ENCODE measurements at places on chromosomes 2 and 18.

GRCh38 chr18:2104620-2105462, 466.5 kb downstream of the METTL4 start:
- DNase-seq: peak; percentile 60

- no peak for DNase-seq
These were observed 142.0 kb downstream of the TMEM18 start for GRCh38 chr2:535222-535621.

DNA sequence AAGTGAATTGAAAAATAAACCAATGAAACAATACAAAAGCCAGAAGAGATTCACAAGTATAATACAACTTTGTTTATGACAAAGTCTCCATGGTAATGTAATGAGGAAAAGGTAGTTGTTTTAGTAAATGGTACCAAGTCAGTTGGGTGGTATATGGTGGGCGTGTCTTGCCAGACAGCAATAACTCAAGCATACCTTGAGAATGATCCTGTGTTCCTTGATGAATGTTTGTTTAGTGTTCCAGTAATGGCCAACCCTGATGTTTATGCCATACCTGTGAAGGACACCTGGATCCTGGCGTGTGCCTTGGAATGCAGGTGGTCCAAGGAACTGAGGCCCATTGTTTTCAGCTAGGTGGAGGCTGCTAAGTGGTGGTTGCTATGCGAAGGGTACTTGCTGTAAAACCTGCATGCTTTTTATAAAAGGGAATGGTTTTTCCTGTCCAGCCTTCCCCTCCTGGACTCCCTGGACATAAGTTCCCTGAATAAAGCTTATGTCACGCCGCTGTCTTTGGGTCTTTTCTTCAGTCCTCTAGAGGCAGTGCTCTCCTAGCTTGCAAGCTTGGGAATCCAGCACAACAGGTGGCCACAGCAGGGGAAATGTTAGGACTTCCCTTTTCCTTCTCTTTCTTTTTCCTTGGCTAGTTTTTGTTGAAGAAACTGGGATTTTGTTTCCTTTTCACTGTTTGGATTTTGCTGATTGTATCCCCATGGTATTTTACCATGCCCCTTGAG, 54.7 kb downstream of the MTA3 start:
- DNase-seq: no peak

- DNase-seq: no peak
These were observed 18.5 kb downstream of the PDCL3 start for GRCh38 chr2:100581277-100581612.

DNA sequence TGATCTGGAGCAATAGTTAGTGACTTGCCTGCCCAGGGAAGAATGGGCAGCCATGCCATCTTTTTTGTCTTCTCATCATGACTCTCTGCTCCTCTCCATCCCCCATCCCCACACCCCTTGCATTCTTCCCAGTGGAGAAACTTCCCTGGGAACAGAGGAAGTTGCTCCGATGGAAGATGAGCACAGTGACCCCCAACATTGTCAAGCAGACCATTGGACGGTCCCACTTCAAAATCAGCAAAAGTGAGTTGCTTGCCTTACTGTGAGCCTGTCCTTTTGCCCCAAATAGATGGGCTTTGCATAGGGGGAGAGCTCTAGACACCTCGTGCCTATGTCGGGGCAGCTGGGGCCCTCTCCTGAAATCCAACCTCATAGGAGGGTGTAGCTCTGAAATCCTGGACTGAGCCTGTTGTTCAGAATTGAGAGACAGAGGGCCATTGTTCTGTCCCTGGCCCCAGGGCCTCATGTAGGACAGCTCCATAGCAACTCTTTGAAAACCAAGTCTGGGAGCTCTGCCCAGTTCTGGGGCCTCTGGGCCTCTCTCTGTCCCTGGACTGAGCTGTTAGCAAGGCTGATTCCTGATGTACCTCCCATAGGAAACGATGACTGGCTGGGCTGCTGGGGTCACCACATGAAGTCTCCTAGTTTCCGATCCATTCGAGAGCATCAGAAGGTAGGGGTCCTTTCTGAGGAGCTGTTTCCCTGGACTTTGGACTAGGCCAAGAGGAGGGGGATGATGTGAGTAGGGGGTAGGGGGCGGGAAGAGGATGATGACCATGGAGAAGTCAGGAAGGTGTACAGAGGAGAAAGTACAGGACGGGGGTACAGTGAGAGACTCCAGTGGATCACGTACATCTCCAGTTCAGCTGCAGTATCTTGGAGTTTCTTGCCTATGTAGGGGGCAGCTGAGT, 35.2 kb downstream of the TTLL4 start:
- peak; percentile 48 for DNase-seq

- no peak for DNase-seq
These were observed 82.0 kb upstream of the NT5C1B start for GRCh38 chr2:18671363-18671762.

DNA sequence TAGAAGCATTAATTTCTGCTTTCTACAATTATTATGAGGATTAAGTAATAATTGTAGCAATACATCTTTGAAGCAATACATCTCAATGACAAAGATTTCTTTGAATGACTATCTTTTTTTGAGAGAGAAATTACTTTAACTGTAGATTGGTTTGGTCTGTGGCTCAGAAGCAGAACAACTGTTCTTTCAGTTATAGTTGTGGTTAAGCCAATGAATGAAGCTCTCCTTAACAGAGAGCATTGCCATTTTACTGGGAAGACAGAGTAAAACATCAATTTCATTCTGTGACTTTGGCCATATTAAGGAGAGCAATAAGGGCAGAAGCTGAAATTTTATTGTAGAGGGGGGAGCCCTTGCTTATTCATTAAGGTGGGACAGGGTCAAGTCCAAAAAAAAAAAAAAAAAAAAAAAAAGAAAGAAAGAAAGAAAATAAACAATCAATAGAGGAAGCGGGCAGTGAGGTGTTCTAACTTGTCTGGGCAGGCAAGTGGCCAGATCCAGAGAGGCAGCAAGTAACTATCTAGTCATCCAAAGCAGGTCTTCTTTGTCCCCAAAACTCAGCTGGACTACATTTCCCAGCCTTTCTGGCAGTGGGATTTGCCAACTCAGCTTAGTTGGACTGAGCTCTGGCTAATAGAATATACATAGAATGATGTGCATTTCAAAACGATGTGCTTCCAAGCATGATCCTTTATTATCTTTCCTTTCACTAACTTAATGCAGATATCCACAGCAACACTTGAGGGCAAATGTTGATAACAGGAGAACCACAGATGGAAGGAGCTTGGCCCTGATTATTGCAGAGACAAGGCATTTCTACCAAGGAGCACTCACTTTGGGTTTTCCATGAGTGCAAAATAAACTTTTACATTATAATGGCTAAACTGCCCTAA, 462.7 kb upstream of the CDH20 start:
- DNase-seq: no peak

DNA sequence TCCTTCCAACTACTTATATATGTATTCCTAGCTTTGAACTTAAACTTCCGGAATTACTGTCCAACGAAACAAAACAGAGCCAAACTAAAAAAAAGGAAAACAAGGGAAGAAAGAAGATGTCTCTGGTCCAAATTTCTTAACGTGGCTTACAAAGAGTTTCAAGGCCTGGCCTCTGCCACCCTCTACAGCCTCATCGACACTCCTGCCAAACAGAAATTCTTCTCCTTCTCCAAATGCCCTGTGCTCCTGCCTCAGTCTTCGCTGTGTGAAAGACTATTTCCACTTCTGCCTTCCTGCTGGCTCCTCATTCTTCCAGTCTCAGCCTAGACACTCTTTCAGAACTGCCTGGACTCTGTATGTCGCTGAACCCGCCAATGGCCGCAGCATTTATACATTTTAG, 249.2 kb downstream of the TXNL1 start:
- peak; percentile 22 for DNase-seq

DNA sequence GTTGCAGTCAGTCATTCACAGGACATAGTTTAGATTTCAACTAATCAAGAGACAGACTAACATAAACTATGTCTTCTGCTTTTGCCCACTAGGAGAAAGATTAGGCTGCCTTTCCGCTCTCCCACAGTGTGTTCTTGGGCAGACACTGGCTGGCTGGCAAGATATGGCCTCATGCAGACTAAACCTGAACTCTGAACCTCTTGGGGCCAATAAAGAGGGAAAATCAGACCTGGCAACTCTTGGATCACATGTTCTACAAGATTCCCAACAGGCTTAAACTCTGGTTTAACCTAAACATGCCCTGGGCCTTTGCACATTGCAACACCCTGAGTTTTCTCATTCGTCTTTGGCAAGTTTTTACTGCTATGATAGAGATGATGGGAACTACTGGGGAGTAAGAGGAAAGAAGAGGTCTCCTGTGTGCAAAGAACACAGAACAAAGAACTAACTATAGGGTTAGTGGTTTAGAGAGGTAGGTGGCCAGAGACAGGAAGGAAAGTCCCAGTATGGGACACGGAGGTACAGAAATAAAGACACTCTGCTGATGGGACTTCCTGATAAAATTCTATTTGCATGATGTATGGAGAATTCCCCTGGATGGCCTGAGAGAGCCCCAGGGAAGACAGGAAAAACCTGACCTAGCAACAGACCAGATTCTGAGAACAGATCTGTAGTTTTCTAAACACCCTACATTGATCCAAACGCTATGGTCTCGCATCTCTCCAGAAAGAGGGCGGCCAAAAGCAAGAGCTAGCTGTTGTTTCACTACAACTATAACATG, 2.0 kb upstream of the ATRAID start:
- DNase-seq: no peak

- DNase-seq: no peak
These were observed 52.3 kb downstream of the PAX8 start for GRCh38 chr2:113226462-113226861.

- DNase-seq: peak; percentile 88
These were observed 121.2 kb downstream of the ZNF521 start for GRCh38 chr18:25230658-25231326.

GRCh38 chr2:191405546-191405945, 160.3 kb downstream of the MYO1B start:
- no peak for DNase-seq

DNA sequence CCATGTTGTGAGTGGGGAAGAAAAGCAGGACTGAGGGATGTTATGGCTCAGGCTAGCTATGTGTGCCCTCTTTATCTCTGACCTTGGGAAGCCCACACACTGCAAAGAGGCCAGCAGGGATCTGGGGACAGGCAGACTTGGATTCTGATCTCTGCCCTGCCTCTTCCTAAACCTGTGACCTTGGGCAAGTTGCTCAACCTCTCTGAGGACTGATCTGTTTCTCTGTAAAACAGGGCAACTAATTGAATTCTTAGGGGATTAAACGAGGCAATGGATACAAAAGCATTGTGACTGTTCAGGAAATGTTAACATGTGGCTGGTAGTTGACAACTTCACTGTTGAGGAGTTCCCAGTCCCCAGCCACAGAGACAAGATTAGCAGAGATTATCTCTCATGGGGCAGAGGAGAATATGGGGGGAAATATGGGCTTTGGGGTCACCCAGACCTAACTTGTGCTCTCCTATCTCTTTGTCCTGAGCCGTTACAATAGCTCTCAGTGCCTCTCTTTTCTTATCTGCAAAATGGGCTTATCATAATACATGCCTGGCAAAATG, 184.7 kb upstream of the GLI2 start:
- no peak for DNase-seq

GRCh38 chr2:15858466-15858865, 81.9 kb upstream of the MYCN start:
- DNase-seq: no peak

DNA sequence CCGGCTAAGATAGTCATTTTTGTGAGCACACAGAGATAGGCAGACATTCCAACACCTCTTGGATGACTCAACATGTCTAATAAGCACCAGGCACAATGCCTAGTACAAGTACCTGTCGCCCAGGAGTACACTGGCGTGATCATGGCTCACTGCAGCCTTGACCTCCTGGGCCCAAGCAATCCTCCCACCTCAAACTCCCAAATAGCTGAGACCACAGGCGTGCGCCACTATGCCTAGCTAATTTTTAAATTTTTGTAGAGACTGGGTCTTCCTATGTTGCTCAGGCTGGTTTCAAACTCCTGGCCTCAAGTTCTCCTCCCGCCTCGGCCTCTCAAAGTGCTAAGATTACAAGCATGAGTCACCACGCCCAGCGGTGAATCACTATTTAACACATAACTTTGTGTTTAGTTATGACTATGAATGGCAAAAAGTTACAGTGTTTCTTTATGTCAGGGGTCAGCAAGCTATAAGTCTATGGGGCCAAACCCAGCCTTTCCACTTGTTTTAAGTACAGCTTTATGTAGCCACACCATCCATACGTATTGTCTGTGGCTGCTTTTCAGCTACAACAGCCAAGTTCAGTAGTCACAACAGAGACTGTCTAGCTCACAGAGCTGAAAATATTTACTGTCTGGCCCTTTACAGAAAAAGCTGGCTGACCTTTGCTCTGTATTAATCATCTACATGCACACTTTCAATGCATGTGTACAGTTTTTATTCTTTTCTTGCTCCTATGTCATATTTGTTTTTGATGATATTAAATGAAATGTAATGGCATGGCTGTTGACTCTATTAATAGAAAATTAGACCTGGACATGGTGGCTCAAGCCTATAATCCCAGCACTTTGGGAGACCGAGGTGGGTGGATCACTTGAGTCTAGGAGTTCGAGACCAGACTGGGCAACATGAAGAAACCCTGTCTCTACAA, 18.7 kb downstream of the ORC2 start:
- DNase-seq: peak; percentile 30

GRCh38 chr2:72968286-72968685, 51.0 kb downstream of the EMX1 start:
- DNase-seq: no peak

GRCh38 chr2:71925268-71926088, 222.2 kb downstream of the CYP26B1 start:
- peak; percentile 35 for DNase-seq

DNA sequence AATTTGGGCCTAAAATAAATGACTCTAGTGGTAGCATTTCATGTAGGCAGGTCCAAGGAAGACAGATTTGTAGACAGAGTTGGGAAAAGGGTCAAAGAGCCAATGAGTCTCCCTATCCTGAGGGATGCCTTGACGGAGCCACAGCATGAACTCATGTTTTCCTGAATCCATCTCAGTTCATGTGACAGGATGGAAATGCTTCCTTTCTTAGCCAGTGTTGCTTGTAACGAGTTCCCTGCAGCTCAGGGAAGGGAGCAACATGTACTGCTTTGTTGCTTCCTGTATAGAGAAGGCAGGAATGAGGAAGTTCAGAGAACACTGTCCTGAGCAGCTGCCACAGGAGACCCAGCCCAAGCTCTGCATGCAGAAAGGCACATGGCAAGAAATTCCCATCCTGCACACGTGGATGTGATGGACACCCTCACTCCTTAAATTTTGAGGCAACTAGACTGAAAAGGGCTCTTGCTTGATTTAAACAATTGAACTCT, 27.9 kb downstream of the TMEM17 start:
- DNase-seq: peak; percentile 20
